Neural progenitor cell (in vitro differentiated cells): ENCODE measurements at places on chromosomes 12 and 14. TPM values are rescaled to one million over a fixed set of nuclear protein-coding genes. Genes with fewer than 3 reads are reported as not detected.

- no peaks in the 10 kb centered on the region for H3K4me1 ChIP-seq
- peaks cover 18% of the 10 kb centered on the region for H3K27me3 ChIP-seq
- no peak overlapping the region for H3K27ac ChIP-seq
- H3K4me3 ChIP-seq: no peak overlapping the region
- no peaks in the 10 kb centered on the region for H3K36me3 ChIP-seq
Observed at GRCh38 chr14:95870772-95871171, 5.9 kb upstream of the TUNAR start.

GRCh38 chr14:104520620-104521410 is 58.7 kb upstream of the C14orf180 start:
- H3K27ac ChIP-seq: no peak overlapping the region
- no peaks in the 10 kb centered on the region for H3K27me3 ChIP-seq
- H3K36me3 ChIP-seq: no peaks in the 10 kb centered on the region
- no peak overlapping the region for H3K4me3 ChIP-seq
- DNase-seq: no peak
- no peaks in the 10 kb centered on the region for H3K4me1 ChIP-seq

- no peak overlapping the region for H3K4me3 ChIP-seq
- no peak for DNase-seq
- peaks cover 22% of the 10 kb centered on the region for H3K4me1 ChIP-seq
- H3K27ac ChIP-seq: no peak overlapping the region
Observed at GRCh38 chr14:54759982-54760585, 142.5 kb downstream of the GCH1 start.

DNA sequence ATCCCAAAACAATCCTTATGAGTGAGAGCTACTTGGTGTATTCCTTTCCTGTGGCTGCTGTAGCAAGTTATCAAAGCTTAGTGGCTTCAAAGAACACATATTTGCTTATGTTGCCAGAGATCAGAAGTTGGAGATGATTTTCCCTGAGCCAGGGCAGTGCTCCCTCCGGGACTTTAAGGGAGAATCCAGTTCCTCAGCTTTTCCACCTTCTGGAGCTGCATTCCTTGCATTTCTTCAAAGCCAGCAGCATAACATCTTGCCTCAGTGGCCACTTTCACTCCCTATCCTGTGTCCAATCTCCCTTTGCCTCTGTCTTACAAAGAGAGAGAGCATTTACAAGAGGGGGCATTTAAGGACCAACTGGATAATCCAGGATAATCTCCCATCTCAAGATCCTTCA is 33.7 kb downstream of the P2RX7 start:
- H3K36me3 ChIP-seq: no peaks in the 10 kb centered on the region
- H3K27ac ChIP-seq: no peak overlapping the region
- no peak for DNase-seq
- H3K27me3 ChIP-seq: no peaks in the 10 kb centered on the region
- no peak overlapping the region for H3K4me3 ChIP-seq

- H3K27ac ChIP-seq: no peak overlapping the region
- no peaks in the 10 kb centered on the region for H3K4me1 ChIP-seq
- no peak overlapping the region for H3K4me3 ChIP-seq
Observed at GRCh38 chr14:58992935-58993334, 195.5 kb upstream of the DAAM1 start.

DNA sequence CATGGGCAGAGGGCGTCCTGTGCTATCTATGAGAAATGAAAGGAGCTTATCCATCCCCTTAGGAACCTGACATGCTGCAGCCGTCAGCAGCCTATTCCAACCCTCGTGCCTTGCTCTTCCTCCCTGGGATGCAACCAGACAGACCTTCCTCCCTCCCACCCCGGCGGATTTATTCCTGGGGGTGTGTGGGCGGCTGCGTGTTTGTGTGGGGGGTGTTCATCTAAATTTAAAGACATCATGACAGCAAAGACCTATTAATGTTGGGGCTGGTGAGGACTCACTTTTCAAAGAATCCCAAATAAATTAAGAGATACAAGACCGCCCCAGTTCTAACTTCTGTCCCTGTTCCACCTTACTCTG is 52.0 kb downstream of the WSCD2 start:
- no peak overlapping the region for H3K4me3 ChIP-seq
- H3K27me3 ChIP-seq: no peaks in the 10 kb centered on the region
- H3K27ac ChIP-seq: no peak overlapping the region

DNA sequence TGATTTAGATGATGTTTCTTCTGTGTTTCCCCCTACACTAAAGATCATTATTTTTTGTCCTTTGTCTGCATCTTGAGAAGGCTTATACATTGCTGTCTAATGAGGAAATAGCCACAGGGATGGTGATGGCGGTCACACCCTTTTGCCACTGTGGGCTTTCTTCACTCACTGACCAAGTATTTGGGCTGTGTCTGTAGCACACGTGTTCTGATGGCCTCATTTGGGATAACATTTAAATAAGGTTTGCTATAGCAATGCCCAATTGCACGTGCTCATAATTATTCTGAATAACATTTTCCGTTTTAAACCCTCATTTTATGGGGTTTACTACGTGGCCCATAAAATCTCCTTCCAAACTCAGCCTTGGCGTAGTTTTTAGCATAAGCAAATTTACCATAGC is 230.3 kb upstream of the PRICKLE1 start:
- no peaks in the 10 kb centered on the region for H3K4me1 ChIP-seq
- H3K4me3 ChIP-seq: no peak overlapping the region
- no peak for DNase-seq
- no peaks in the 10 kb centered on the region for H3K36me3 ChIP-seq
- no peaks in the 10 kb centered on the region for H3K27me3 ChIP-seq

GRCh38 chr14:53019406-53019805 is 68.6 kb upstream of the FERMT2 start:
- no peak overlapping the region for H3K27ac ChIP-seq
- no peaks in the 10 kb centered on the region for H3K36me3 ChIP-seq
- H3K4me3 ChIP-seq: no peak overlapping the region
- no peaks in the 10 kb centered on the region for H3K27me3 ChIP-seq
- H3K4me1 ChIP-seq: peaks cover 15% of the 10 kb centered on the region

DNA sequence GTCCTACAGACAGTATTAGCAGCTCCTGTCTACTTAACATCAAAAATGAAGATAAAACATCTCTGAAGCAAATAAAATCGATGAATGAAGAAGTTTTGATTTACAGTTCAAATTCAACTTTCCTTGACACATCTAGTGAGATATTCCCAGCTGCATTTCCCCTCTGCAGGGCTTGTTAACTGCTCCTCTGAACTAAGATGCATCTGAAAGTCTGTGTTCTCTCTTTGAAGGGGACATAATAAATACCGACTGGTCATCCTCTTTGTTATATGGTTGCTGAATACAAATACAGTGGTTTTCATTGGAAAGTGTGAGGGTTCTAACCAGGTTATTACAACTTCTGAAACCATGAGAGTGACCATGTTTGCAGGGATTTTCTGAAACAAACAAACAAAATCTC is 266.4 kb upstream of the SLC16A7 start:
- DNase-seq: no peak
- H3K36me3 ChIP-seq: no peaks in the 10 kb centered on the region
- H3K27ac ChIP-seq: no peak overlapping the region
- H3K27me3 ChIP-seq: peaks cover 28% of the 10 kb centered on the region
- no peak overlapping the region for H3K4me3 ChIP-seq

DNA sequence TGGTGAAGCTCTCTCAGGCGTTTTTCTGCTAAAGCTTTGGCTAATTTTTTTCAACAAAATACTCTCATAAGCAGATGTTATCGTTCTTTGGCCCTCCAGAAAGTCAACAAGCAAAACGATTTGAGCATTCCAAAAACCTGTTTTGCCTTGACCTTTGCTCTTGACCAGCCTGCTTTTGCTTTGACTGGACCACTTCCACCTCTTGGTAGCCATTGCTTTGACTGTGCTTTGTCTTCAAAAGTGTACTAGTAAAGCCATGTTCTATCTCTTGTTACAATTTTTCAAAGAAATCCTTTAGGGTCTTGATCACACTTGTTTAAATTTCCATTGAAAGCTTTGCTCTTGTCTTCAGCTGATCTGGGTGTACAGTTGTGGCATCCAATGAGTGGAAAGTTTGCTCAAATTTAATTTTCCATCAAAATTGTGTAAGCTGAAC is 10.7 kb upstream of the ARID4A start:
- no peaks in the 10 kb centered on the region for H3K4me1 ChIP-seq
- peak overlapping the region; percentile 63 for H3K27ac ChIP-seq
- no peak for DNase-seq

GRCh38 chr12:85968606-85969005 is 94.5 kb downstream of the NTS start:
- no peak for DNase-seq
- H3K4me3 ChIP-seq: no peak overlapping the region
- no peaks in the 10 kb centered on the region for H3K27me3 ChIP-seq
- no peak overlapping the region for H3K27ac ChIP-seq
- H3K4me1 ChIP-seq: no peaks in the 10 kb centered on the region

DNA sequence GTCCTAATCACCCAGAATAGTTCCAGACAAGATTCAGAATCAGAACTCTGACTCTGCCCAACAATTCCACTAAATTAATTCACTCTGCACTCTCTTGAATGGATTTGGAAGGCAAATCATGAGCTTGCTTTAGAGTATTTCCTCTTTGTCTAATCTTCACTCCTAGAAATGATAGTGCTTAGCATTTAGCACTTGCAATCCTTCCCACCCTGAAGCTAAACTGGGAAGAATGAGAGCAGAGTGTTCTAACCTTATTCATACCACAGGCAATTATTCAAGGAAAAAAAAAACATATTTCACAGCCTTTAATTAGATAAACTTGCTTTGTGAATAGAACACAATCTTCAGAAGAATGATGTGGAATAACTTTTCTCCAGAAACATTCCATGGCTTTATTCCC is 264.6 kb downstream of the PAWR start:
- DNase-seq: no peak
- no peak overlapping the region for H3K4me3 ChIP-seq
- H3K27ac ChIP-seq: no peak overlapping the region
- H3K4me1 ChIP-seq: peaks cover 21% of the 10 kb centered on the region

- H3K4me1 ChIP-seq: peaks cover 15% of the 10 kb centered on the region
- H3K27me3 ChIP-seq: no peaks in the 10 kb centered on the region
- no peak overlapping the region for H3K4me3 ChIP-seq
- no peak overlapping the region for H3K27ac ChIP-seq
- DNase-seq: no peak
Observed at GRCh38 chr14:68375376-68375775, 417.5 kb downstream of the ZFP36L1 start.

GRCh38 chr12:88122666-88123065 is 19.2 kb downstream of the CEP290 start:
- no peaks in the 10 kb centered on the region for H3K27me3 ChIP-seq
- H3K4me3 ChIP-seq: no peak overlapping the region
- no peaks in the 10 kb centered on the region for H3K4me1 ChIP-seq
- no peak overlapping the region for H3K27ac ChIP-seq

DNA sequence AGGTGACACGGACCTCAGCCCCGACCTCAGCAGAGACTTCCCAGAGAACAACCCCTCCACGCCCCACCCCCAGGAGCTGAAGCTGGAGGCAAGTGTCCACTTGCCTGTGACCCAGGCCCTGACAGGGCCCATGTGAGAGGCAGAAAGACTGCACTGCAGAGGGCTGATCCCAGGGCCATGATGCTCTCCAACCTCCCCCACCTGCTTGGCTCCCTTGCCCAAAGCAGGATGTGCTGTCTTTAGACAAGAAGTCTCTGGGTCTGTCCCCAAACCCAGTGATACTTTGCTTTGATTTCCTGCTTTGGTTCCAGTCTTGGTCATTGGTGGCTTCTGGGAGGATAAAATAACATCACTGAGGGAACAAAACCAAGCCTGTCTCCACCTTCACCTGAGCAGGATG is 59.4 kb downstream of the BCL11B start:
- no peaks in the 10 kb centered on the region for H3K27me3 ChIP-seq
- H3K4me1 ChIP-seq: no peaks in the 10 kb centered on the region
- no peak for DNase-seq
- H3K4me3 ChIP-seq: no peak overlapping the region
- no peaks in the 10 kb centered on the region for H3K36me3 ChIP-seq

DNA sequence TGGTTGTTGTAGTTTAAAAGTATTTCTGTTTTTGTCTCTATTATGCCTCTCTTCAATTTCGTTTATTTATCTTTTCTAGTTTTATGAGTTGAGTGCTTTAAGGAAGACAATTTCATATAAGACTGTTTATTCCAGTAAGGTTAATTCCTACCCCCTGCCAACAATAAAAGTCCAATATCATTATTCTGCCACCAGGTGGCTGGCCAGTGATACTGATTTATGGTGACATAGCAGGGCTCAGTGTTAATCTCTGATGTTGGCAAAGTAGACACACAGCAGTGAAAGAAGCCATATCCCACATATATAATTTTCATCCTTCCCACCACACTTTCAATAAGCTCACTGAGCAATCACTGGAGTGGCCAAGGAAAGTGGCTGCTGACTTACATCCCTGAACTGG is 69.0 kb upstream of the BMP4 start:
- H3K36me3 ChIP-seq: no peaks in the 10 kb centered on the region
- H3K4me1 ChIP-seq: no peaks in the 10 kb centered on the region
- H3K4me3 ChIP-seq: no peak overlapping the region
- H3K27me3 ChIP-seq: no peaks in the 10 kb centered on the region
- H3K27ac ChIP-seq: no peak overlapping the region
- DNase-seq: no peak

DNA sequence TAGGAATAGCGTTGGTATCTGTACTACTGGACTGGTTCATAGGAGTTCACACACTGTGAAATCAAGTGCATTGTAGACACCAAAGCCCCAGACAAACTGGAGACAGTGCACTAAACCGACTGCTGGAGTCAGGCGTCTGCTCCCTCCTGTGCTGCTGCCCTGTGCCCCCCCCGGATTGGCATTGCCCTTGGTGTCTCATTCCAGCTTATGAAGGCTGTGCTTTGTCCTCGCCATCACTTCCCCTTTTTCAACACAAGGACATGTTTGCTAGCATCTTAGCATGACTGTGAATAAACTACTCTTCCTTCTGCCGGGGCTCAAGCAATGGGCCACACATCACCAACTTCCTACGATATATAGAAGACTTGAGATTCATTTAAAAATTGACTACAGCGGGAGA is 84.0 kb downstream of the TMCC3 start:
- H3K4me1 ChIP-seq: peaks cover under 1% of the 10 kb centered on the region
- no peaks in the 10 kb centered on the region for H3K27me3 ChIP-seq
- no peaks in the 10 kb centered on the region for H3K36me3 ChIP-seq
- no peak overlapping the region for H3K4me3 ChIP-seq
- H3K27ac ChIP-seq: no peak overlapping the region

Gene RNASE7
- total RNA-seq: not detected in 2 replicates

Gene PZP
- not detected in 2 replicates for total RNA-seq

Gene BBOF1
- total RNA-seq: 2.0 and 4.6 TPM in 2 replicates

Gene NRIP2
- total RNA-seq: 0.09 and 0.65 TPM in 2 replicates

Gene DNAJC22
- 0.34 and 0.39 TPM in 2 replicates for total RNA-seq

Gene SLC25A21
- 5.3 and 6.4 TPM in 2 replicates for total RNA-seq

Gene KCNK10
- 6.9 and 11.0 TPM in 2 replicates for total RNA-seq

Gene RNF212B
- total RNA-seq: 0.50 TPM in 1 of 2 replicates, not detected in the other

Gene BLTP3B
- 12.6 and 16.7 TPM in 2 replicates for total RNA-seq

Gene SNW1
- total RNA-seq: 72.6 and 105 TPM in 2 replicates

Gene SPSB2
- total RNA-seq: 0.65 and 6.6 TPM in 2 replicates

Gene SSPN
- total RNA-seq: 0.50 and 0.84 TPM in 2 replicates

Gene RHEBL1
- 5.3 and 6.0 TPM in 2 replicates for total RNA-seq

Gene TEX52
- not detected in 2 replicates for total RNA-seq
